CD4-positive, alpha-beta memory T cell (primary cell): ENCODE measurements at places on chromosomes 7 and 10.

- no peak overlapping the region for H3K27ac ChIP-seq
- no peaks in the 10 kb centered on the region for H3K36me3 ChIP-seq
- H3K4me1 ChIP-seq = no peaks in the 10 kb centered on the region
- H3K4me3 ChIP-seq = no peak overlapping the region
- no peaks in the 10 kb centered on the region for H3K27me3 ChIP-seq
- no peak for DNase-seq
These were observed 89.6 kb downstream of the PPP1R17 start for GRCh38 chr7:31776616-31777015.

DNA sequence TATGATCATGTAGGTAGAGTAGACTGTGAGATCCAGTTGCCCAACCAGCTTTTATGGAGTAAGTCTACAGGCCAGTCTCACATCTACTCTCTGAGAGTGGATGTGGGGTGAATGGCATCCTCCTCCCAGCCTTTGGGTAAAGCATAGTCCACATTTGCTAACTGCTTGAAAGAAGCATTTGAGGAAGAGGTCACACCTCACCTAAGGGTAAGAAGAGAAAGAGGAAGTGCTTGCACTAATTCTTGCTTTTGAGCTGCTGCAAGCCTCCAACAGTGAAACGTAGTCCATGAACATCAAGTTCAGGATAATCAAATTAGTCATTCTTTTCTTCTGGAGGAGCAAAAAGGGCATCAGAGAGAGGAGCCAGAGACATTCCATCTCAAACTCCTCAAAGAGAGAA is 93.9 kb upstream of the AGR3 start:
- H3K27ac ChIP-seq = no peak overlapping the region
- H3K4me1 ChIP-seq = no peaks in the 10 kb centered on the region
- H3K27me3 ChIP-seq = no peaks in the 10 kb centered on the region
- no peak for DNase-seq
- no peak overlapping the region for H3K4me3 ChIP-seq
- H3K36me3 ChIP-seq = no peaks in the 10 kb centered on the region

DNA sequence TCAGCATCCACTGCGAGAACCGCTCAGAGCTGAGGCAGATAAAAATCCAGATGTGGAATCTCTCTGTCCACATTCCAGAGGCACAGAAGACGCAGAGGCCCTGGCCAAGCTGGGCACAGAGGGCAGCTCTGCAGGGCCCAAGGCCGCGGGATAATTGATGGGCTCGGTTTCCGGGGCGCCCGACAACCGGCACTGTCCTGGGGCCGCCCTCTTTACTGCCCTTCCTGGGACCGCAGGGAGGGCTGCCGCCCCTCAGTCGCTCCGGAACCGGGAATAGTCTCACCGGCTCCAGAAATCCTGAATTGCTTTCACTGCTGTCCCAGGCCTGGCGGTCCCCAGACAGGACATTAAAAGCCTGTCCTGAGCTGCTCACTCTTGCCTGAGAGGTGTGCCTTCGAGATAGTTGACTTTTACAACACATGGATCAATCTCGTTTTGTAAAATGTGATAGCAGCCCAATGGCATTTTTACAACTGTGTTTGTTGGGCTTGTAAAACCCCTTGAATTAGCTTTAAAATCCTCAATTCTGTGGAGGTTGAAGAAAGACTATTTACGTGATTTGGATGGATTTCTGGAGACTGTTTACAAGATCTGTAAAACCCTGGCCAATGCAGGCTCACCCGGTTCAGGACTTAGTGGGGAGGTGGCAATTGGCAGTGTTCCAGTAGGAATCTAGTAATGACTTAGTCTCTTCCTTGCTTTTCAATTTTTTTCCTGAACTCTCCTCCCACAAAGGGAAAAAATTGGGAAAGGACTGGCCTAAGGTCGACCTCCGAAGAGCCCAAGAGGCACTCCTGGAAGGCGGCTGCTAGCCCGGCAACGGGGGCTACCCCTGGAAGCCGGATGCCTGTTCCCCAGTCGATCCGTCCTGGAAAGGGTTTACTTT is 1.4 kb upstream of the HOXA6 start:
- DNase-seq = no peak
- H3K27ac ChIP-seq = no peak overlapping the region
- H3K4me3 ChIP-seq = no peak overlapping the region
- H3K27me3 ChIP-seq = peaks cover 75% of the 10 kb centered on the region

GRCh38 chr7:127264219-127264618 is 11.5 kb upstream of the GRM8 start:
- no peaks in the 10 kb centered on the region for H3K36me3 ChIP-seq
- H3K4me3 ChIP-seq = no peak overlapping the region
- H3K27me3 ChIP-seq = no peaks in the 10 kb centered on the region

DNA sequence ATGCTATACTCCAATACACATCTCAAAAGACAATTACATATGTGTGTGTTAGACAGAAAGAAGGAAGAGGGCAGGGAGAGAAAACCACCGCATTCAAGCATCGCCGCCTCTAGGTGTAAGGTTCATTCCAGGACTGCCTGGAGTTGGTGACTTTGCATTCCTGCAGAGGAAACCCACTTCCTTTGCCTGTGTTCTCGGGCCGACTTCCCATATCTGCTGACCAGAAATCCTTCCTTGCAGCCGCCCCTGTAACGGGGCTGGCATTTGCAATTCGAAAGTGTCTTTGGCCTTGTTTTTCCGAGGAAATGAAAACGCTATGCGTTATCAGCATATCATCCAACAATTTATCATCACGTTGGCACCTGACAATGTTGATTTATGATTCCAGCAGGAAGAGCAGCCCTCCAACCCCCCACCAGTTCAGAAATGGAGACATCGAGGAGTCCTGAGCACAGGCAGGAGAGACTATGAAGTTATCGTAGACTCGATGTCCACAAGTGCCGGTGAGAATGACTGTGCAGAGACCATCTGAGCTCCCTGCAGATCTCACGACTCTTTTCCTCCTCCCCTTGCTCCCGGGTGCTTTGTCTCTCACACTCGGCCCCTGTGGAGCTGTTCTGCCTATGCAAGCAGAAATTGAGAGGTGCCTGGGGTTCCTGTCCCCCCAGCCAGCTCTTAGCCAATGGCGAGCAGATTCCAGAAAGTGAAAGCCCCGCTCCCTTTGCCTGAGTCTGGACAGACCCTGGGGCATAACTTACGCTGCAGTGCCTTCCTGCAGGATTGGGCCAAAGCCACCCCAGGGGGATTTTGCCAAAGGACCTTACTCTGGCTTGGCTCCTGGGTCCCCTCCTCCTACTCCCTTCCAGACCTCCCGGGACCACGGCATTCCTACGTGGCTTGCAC is 68.9 kb upstream of the FOXK1 start:
- H3K27me3 ChIP-seq = no peaks in the 10 kb centered on the region
- no peak overlapping the region for H3K27ac ChIP-seq
- no peaks in the 10 kb centered on the region for H3K36me3 ChIP-seq
- H3K4me1 ChIP-seq = peaks cover 4% of the 10 kb centered on the region

- H3K27me3 ChIP-seq = no peaks in the 10 kb centered on the region
- H3K4me1 ChIP-seq = peaks cover 39% of the 10 kb centered on the region
- H3K4me3 ChIP-seq = no peak overlapping the region
- no peak for DNase-seq
- H3K27ac ChIP-seq = no peak overlapping the region
These were observed 12.8 kb downstream of the BNIP3 start for GRCh38 chr10:131968949-131969348.

DNA sequence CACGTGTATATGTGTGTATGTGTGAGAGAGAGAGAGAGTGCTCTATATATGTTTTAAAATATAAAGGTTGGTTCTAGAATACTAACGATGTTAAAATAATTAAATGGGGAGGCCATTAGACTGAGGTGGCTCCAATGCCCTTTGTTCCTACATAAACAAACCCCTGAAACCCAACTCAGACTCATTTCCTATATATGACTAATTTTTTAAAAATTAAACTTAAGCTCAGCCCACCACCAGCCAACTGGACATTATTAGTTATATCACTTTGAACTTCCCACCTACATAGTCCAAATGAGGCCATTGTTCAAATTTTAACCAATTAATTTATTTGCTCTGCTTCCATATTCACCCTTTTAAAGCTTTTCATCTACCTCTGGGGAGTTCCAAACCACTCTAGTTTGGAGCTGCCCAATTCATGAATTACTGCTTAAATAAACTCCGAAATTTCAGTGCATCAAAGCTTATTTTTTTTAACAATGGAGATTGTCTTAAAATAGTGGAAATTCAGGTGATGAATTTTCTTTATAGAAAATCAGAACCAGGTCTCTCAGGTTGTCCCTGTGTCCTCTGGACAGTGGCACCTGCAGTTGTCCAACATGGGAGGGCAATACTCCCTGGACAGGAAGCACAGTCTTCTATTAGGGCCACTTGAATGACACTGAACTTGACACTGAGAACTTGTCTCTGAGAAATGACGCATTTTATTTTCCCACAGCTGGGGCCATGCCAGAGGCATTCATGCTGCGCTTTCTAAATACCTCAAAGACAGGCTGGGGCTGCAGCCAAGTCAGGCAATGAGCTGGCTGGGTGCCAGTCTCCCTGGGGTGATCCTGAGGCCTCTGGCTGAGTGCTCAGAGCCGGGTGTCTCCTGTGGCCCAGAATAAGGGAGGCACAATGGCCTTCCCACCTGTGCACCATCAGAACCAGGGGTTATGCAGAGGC is 109.5 kb upstream of the TMEM72 start:
- no peak overlapping the region for H3K4me3 ChIP-seq
- H3K27me3 ChIP-seq = no peaks in the 10 kb centered on the region
- H3K27ac ChIP-seq = no peak overlapping the region
- no peaks in the 10 kb centered on the region for H3K36me3 ChIP-seq
- no peaks in the 10 kb centered on the region for H3K4me1 ChIP-seq

GRCh38 chr7:139452958-139453672 is 30.4 kb downstream of the KLRG2 start:
- no peak for DNase-seq
- H3K36me3 ChIP-seq = no peaks in the 10 kb centered on the region
- H3K4me1 ChIP-seq = no peaks in the 10 kb centered on the region
- no peak overlapping the region for H3K27ac ChIP-seq
- no peaks in the 10 kb centered on the region for H3K27me3 ChIP-seq

GRCh38 chr10:63738410-63738809 is 217.2 kb downstream of the REEP3 start:
- no peaks in the 10 kb centered on the region for H3K36me3 ChIP-seq
- H3K4me3 ChIP-seq = no peak overlapping the region
- no peaks in the 10 kb centered on the region for H3K27me3 ChIP-seq
- H3K27ac ChIP-seq = no peak overlapping the region

GRCh38 chr7:116873619-116874018 is 11.2 kb downstream of the CAPZA2 start:
- H3K27ac ChIP-seq = no peak overlapping the region
- no peaks in the 10 kb centered on the region for H3K27me3 ChIP-seq
- no peak overlapping the region for H3K4me3 ChIP-seq
- no peak for DNase-seq
- H3K4me1 ChIP-seq = peaks cover 86% of the 10 kb centered on the region

- H3K36me3 ChIP-seq = no peaks in the 10 kb centered on the region
- no peak overlapping the region for H3K27ac ChIP-seq
- no peak overlapping the region for H3K4me3 ChIP-seq
- no peaks in the 10 kb centered on the region for H3K4me1 ChIP-seq
- no peak for DNase-seq
These were observed 81.6 kb upstream of the ETV1 start for GRCh38 chr7:14071045-14071444.

DNA sequence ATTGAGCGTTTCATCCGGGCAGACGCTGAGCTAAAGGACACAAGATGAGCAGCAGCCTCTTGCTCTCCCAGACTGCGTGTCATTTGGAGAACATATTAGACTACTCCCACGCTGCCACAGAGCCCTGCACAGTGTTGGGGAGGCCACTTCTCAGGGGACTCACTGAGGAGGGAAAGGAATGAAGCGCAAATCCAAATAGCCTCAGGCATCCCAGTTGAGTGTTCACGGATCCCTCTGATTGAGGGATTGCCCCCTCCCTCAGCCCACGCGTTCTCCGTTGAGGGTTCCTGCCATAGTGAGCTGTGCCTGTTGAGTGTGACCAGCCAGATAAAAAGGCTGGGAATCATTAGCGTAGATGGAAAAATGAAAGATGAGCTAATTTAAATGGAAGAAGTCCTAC is 563.4 kb downstream of the ACTR3B start:
- no peak for DNase-seq
- no peaks in the 10 kb centered on the region for H3K4me1 ChIP-seq
- H3K27me3 ChIP-seq = no peaks in the 10 kb centered on the region
- no peaks in the 10 kb centered on the region for H3K36me3 ChIP-seq

DNA sequence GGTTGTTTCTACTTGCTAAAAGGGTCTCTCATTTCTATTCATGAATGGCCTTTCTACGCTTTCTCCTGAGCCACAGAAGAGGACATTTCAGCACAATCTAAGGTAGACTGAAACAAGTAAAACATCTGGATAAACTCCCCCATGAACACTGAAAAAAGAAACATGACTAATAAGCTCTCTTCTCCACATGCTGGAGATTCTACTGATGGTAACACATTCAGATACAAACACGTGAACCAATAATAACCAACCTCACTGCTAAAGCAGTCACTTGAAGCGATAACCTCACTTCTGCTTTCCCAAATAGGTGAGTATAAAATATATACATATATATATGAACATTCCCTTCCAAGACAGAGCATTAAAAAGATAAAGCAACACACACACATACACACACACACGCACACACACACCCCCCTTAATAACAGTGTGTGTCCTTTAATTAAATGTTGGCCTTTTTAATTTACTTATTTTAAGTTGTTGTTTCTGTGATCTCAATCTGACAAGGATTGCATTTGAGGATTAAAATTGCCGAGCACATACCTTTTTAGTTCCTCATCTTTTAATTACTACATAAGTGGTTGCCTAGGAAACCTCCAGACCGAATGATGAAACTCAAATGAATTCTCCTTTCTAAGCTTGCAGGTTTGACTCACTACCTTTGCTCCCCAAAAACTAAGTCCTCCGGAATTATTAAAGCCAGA is 292.4 kb upstream of the KLF14 start:
- H3K4me3 ChIP-seq = no peak overlapping the region
- no peaks in the 10 kb centered on the region for H3K36me3 ChIP-seq
- H3K27me3 ChIP-seq = no peaks in the 10 kb centered on the region
- H3K4me1 ChIP-seq = peaks cover 97% of the 10 kb centered on the region
- no peak for DNase-seq
- H3K27ac ChIP-seq = peak overlapping the region; percentile 31

GRCh38 chr7:74294191-74294998 is 5.2 kb downstream of the CLIP2 start:
- H3K4me1 ChIP-seq = peaks cover 11% of the 10 kb centered on the region
- H3K4me3 ChIP-seq = no peak overlapping the region
- H3K27ac ChIP-seq = no peak overlapping the region
- H3K36me3 ChIP-seq = no peaks in the 10 kb centered on the region

GRCh38 chr10:71727738-71728737 is 8.5 kb upstream of the C10orf105 start:
- no peaks in the 10 kb centered on the region for H3K36me3 ChIP-seq
- no peaks in the 10 kb centered on the region for H3K27me3 ChIP-seq
- no peak overlapping the region for H3K4me3 ChIP-seq

GRCh38 chr7:119925581-119926289 is 347.2 kb upstream of the KCND2 start:
- no peak overlapping the region for H3K4me3 ChIP-seq
- DNase-seq = no peak
- no peaks in the 10 kb centered on the region for H3K4me1 ChIP-seq
- no peak overlapping the region for H3K27ac ChIP-seq
- no peaks in the 10 kb centered on the region for H3K27me3 ChIP-seq
- no peaks in the 10 kb centered on the region for H3K36me3 ChIP-seq
